ENCODE measurements at places on chromosomes 12 and 14.

DNA sequence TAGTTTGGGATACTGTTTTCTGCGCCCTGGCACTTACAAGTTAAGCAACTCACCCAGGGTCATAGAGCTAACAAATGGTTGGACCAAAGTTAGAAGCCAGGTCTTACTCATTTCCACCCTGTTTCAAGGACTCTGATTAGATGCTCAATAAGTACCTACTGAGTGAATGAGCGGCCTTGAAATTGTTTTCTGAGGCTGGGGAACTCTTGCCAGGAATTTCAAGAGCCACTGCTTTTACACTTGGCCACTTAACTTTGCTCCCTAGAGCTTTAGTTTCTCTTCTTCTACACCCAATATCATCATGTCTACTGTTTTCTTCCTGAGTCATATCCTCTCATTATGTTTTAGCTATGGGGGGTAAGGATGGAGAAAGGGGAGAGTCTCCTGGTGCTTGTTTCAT, 431.6 kb downstream of the ZFP36L1 start:
- DNase-seq, result no peak

DNA sequence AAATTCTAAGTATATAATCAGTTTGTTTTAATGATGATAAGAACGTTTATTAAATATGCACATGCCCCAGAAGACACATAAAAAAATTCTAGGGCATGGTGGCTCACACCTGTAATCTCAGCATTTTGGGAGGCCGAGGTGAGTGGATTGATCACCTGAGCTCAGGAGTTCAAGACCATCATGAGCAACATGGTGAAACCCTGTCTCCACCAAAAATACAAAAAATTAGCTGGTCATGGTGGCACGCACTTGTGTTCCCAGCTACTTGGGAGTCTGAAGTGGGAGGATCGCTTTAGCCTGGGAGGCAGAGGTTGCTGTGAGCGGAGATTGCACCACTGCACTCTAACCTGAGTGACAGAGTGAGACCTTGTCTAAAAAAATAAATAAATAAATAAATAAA, 4.0 kb downstream of the CD69 start:
- DNase-seq, result no peak

DNA sequence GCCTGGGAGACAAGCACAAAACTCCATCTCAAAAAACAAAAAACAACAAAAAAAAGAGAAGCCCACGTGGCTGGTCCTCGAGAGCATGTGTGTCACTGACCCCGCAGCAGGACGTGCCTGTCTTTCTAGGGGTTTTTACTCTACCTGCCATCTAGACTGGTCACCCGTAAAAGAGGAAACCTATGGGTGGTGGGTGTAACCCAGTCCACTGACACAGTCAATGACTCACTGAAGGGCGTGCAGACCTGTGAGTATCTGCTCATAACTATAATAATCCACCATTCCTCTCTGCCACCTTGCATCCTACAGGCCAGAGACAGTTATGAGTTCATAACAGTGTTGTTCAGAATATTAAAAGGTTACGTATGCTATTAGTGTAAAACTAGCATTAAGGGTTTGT, 4.6 kb downstream of the GOLGA3 start:
- no peak for DNase-seq

DNA sequence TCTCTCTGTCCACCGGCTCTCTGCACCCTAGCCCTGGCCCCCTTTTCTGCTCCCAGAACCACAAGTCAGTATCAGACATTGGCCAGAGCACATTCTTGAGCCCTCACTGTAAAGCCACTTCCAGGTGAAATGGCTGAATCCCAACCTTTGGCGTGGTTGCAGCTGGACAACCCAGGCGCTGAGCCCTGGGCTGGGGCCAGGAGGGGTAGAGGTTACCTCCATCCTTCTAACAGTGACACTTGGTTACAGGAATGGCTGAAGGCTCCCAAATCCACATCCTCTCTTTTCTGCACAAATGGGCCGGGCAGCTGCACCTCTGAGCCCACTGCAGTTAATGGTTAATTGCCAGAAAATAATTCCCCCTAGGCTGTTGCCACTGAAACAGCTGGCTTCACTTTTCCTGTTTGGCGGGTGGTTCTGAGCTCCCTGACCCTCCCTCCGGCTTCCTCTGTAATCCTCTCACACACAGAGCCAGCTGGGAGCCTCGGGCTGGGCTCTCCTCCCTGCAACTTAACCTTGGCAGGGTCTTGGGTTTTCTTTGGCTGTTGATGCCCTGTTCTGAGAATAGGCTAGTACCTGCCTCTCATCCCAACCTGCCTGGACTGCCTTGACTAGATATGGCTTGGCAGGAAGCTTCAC, 44.1 kb downstream of the TSPAN11 start:
- DNase-seq, result no peak

DNA sequence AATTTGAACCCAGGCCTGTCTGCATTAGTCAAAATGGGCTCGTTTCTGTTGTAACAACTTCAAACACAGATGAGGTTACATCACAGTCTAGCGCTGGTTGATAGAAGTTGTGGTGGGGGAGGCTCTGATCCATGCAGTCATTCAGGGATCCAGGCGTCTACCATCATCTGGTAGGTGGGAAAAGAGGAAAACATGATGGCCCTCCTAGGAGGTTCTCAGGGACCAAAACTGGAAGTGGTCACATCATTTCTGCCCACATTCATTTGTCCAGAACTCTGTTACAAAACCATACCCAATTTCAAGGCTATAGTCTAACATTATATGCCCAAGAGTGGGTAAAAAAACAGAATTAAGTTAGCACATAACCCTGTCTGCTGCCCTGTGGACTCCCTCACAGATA, 135.1 kb downstream of the PHETA1 start:
- no peak for DNase-seq

- no peak for DNase-seq
These were observed 29.2 kb downstream of the DICER1 start for GRCh38 chr14:95128140-95128539.

DNA sequence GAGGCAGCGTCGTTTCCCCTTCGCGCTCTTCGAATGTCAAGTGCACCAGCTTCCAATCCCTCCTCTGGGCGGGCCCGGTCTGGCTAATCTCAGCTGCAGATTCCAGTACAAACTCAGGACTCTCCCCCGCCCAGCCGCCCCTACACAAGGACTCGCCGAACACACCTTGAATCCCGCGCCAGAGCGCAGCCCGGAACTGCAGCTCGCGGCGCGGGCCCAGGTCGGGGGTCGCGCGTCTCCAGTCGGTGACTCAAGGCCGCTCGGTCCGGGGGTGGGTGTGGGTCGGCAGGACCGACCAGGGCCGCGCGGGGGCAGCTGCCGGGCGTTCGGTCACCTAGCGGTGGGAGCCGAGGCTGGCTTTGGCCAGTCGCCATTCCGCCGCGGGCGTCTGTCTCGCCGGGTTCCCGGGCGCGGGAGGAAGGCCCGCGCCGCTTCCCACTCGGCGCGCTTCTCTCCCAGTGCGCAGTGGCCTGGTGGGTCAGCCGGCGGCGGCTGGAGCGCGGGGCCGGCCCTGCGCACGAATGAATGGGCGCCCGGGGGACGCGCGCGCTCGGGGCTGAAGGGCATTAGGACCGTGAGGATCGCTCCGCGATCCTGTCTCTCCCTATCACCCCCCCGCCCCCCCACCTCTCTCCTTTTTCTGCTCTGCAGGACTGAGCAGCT, at the start of gene GALNT16:
Gene GALNT16, plus strand, starts transcription at position 632 of the 663 bp plus-strand sequence. CDS start 133 bp downstream, outside the sequence.
- no peak for DNase-seq

Data from activated gamma-delta T cell treated with anti-CD3 and anti-CD28 coated beads, Interleukin-2, amount 50 U/mL, for 16 hours (primary cell).